ENCODE measurements at places on chromosomes 5 and 9.

DNA sequence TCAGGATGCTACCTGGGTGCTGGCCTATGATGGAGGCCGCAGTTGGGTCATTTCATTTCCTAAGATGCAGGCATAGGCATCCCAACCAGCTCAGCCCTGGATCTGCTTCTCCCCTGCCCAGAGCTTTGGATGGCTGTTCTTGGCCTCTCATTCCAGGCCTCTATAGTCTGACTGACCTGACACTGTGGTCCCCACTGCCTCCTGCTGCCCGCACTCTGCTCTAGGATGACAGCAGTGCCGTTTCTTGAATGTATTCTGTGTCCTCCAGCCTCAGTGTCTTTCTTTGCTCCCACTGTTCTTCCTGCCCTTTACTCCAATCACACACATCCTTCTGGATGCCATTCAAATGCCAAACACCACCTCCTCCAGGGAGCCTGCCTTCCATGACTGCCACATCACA is 235.7 kb downstream of the HSPA4 start:
- DNase-seq = peak; percentile 14

DNA sequence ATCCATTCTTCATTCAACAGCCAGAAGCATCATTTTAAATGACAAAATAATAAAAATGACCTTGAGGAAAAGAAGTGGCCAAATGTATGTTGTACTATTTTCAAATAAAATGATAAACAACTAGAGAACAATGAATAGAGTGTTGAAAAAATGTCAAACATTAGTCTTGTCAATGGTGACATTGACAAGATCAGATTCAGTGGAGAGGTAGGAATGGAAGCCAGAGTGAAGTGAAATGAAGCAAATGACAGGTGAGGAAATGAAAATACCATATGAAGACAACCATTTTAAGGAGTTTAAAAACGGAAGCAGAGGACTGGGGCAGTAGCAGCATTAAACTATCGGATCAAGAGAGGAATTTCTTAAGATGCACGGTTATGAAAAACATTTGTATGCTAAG is 38.2 kb upstream of the COX7C start:
- DNase-seq = no peak

GRCh38 chr5:15008921-15009320 is 137.3 kb upstream of the ANKH start:
- DNase-seq = no peak

DNA sequence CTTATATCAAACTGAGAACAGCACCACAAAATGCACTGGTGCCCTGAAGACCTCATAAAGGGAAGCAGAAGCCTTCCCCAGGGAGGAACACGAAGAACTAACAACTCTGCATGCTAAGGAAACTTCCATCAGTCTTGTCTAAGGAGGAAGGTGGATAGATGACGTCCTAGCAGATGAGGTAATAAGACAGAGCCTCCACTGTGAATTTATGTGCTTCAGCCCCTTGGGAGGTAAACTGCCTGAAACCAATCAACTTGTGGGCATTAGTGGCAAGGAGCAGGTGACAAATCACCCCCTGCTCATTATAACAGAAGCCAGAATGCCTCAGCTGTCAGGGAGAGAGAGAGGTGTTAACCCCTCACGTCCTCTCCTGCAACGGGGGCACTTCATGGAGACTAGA is 48.9 kb upstream of the SPIN1 start:
- DNase-seq = no peak

DNA sequence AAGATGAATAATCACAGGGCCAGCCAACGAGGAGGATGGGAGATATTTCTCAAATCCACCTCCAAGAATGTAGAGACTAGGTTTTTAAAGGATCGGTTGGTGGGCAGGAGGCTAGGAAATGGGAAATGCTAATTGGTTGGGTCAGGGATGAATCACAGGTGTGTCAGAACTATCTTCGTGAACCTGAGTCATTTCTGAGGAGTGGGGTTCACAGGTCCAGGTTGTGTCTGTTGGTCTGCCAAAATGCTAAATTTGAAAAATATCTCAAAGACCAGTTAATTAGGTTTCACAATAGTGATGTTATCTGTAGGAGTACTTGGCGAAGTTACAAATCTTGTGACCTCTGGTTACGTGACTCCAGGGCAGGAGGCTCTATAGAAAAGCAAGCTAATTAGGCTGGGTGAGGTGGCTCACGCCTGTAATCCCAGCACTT is 2.6 kb upstream of the PLAA start:
- no peak for DNase-seq

GRCh38 chr5:111454198-111454622 is 58.1 kb downstream of the STARD4 start:
- DNase-seq = no peak

DNA sequence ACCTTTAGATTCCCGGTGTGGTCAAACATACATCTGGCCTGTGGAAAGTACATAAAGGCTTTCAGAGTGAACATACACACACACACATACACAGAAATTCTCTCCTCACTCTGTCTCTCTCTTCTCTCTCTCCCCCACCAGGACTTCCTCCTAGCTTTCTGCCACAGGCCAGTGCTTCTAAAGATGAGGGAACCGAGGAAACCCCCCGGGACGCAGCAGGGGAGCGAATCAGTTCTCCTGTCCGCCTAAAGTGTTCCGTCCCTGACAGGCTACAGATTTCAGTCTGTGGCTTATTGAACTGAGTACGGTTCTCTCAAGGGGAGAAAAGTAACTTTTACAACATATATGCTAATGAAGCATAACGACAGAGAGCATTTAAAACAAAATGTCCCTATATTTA is 75.8 kb downstream of the MED27 start:
- DNase-seq = no peak

DNA sequence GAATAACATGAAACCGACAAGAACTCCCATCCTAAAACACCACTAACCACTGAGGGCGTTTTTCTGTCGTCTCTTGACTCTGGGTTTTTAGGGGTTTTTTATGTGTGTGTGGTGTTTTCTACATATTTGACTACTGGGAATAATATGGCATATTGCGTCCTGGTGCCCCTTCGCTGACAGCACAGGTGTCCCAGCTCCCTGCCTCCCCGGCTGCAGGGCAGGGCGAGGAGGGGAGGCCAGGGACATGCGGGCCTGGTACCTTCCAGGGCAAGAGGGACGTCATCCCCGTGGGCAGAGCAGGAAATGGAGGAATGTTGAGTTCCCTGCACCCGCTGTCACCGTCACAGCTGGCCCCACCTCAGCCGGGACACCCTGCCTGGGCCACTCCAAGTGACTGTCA is 34.8 kb downstream of the VAV2 start:
- no peak for DNase-seq

GRCh38 chr5:140633021-140633471 is at the start of gene CD14:
Gene CD14 (minus strand): TSS chr5:140633175. CDS start chr5:140633071, 104 bp downstream.
- no peak for DNase-seq

DNA sequence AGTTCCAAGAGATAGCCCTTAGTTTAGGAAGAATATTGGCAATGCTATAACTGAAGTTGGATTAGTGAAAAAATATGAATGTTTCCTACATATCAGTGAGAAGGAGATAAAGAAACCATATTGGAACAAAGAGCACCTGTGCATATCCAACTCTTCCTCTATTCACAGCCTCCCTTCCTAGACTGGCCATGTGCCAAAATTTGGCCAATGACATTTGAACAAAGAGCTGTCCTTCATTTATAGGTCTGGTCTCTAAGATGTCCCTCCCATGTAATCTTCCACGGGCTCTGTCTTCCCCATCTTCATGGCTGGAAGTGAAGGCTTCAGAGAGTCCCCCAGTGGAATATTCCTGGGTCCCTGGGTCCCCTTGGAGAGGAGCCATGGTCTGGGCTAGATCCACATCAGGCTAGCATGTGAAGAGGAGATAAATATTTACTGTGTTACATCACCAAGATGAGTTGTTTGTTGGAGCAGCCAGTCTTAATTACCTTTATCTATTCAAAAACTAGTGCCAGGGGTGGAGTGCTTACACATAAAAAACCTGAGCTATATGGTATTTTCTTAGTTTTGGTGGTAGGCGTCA is 190.0 kb upstream of the S1PR3 start:
- DNase-seq = no peak

- no peak for DNase-seq
These were observed 45.2 kb upstream of the IL6ST start for GRCh38 chr5:56039985-56040384.

Data from stimulated activated CD4-positive, alpha-beta T cell treated with anti-CD3 and anti-CD28 coated beads, Interleukin-12 subunit alpha, Interleukin-12 subunit beta, amount 100 ng/mL, for 24 hours (primary cell).